HT1080 (cell line): ENCODE measurements at places on chromosomes 11 and 22. TPM values are rescaled to one million over a fixed set of nuclear protein-coding genes. Genes with fewer than 3 reads are reported as not detected.

The TPBGL gene
- total RNA-seq = 0.10 and 0.33 TPM in 2 replicates

The USP2 gene
- total RNA-seq = 0.20 and 1.0 TPM in 2 replicates

The LRP4 gene
- 1.9 and 2.1 TPM in 2 replicates for total RNA-seq

The MMP13 gene
- total RNA-seq = 0.47 and 0.63 TPM in 2 replicates

The MS4A3 gene
- not detected in 2 replicates for total RNA-seq

The IFITM5 gene
- not detected in 2 replicates for total RNA-seq

The MYO7A gene
- 0.37 and 0.51 TPM in 2 replicates for total RNA-seq

The ACCS gene
- 5.0 and 5.8 TPM in 2 replicates for total RNA-seq

The CRYBB2 gene
- not detected in 2 replicates for total RNA-seq

The CNGA4 gene
- total RNA-seq = not detected in 2 replicates

The OOSP4B gene
- total RNA-seq = 0.23 TPM in 1 of 2 replicates, not detected in the other

The ESRRA gene
- 74.5 and 77.5 TPM in 2 replicates for total RNA-seq

The SHANK3 gene
- total RNA-seq = 0.58 and 0.63 TPM in 2 replicates

The RGL4 gene
- not detected in 2 replicates for total RNA-seq

The E2F8 gene
- total RNA-seq = 2.7 and 5.2 TPM in 2 replicates

The LAYN gene
- 59.2 and 61.0 TPM in 2 replicates for total RNA-seq

The TTC36 gene
- 0.85 and 1.1 TPM in 2 replicates for total RNA-seq

The SPDYC gene
- total RNA-seq = not detected in 2 replicates

The CHKB gene
- total RNA-seq = 17.8 and 22.3 TPM in 2 replicates

The GUCY1A2 gene
- 0.27 and 0.84 TPM in 2 replicates for total RNA-seq

The SYT9 gene
- 0.11 and 0.33 TPM in 2 replicates for total RNA-seq

The KRTAP5-10 gene
- not detected in 2 replicates for total RNA-seq

The OR52A1 gene
- total RNA-seq = not detected in 2 replicates
